ENCODE measurements at places on chromosomes 2 and 18.

GRCh38 chr18:37225279-37225678, 340.3 kb downstream of the CELF4 start:
- DNase-seq, result no peak

DNA sequence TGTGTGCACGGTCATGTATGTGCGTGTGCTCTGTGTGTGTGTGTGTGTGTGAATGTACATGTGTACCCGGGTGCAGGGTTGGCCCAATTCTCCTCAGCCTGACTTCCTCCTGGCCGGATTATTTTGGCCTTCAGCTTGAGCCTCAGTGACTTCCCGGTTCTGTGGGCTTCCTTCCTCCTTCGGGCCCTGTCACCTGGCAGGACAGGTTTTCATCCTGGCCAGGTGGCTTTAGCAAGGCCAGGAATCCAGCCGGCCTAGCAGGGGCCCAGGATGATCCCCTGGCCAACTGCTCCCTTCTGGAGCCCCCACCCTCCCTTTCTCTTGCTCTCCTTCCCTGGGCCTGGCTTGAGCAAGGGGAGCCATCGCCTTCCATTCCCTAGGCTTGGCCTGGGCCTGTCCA, 140.5 kb downstream of the INHBB start:
- DNase-seq, result no peak

GRCh38 chr2:168033966-168034365, 213.4 kb downstream of the STK39 start:
- DNase-seq, result no peak

DNA sequence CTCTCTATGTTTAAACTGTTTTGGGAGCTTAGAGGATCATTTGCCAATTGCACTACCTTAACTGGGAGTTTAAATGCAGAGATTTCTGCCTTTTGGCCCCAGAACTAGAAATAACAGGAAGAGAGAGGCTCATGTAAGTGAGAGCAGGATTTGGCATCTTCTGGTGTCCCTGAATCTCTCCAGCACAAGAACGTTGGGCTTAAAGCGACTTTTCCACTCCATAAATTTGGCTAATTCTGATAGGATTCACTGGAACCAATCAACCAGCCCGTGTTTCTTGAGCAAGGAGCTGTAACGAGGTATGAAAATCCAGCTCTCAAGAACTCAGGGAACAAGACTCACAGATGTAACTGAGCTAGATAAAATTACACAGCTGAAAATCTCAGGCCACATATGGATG, 181.0 kb downstream of the C1D start:
- no peak for DNase-seq

GRCh38 chr2:169090133-169090820, 20.9 kb downstream of the DHRS9 start:
- DNase-seq, result peak; percentile 37

Data from suppressor macrophage treated with lipopolysaccharide for 4 hours (primary cell).